ENCODE measurements at places on chromosomes 16 and 17. TPM values are rescaled to one million over a fixed set of nuclear protein-coding genes. Genes with fewer than 3 reads are reported as not detected.

Gene TCAP
- total RNA-seq = 0.30 TPM

Gene TBC1D3
- total RNA-seq = not detected

Gene MVD
- total RNA-seq = 89.1 TPM

Gene CSH1
- not detected for total RNA-seq

Gene C16orf86
- total RNA-seq = 2.2 TPM

Gene ADORA2B
- 18.4 TPM for total RNA-seq

Gene RNF227
- 5.1 TPM for total RNA-seq

Gene TEX19
- not detected for total RNA-seq

Gene SEPTIN12
- total RNA-seq = not detected

Gene PIMREG
- total RNA-seq = 13.7 TPM

Gene LCAT
- total RNA-seq = 6.5 TPM

Gene KRTAP4-9
- total RNA-seq = not detected

Gene SLC35G3
- not detected for total RNA-seq

Gene ZNF469
- total RNA-seq = 9.8 TPM

Gene MAF
- 3.9 TPM for total RNA-seq

Gene C17orf50
- not detected for total RNA-seq

Gene CRISPLD2
- 47.8 TPM for total RNA-seq

Measured in smooth muscle cell of the umbilical artery (primary cell).